Fibroblast of mammary gland (primary cell): ENCODE measurements at places on chromosomes 12 and 14.

DNA sequence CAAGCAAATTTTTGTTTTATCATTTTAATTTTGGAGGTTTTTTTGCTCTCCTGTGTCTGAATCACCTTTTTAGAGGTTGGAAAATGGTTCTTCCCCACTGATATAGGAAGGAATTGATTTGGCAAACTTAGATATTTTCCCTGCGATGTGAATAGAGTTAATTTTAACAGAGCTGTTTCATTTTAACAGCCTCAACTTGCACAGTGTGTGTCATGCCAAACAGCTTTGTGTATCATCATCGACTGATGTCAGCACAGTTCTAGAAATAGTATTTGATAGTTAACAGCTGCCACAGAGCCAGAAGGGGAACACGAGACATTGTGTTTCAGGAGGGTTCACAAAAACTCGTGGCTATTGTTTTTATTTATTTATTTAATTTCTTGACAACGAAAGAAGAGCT lies 243.1 kb upstream of the FOXN3 start:
- peak; percentile 86 for DNase-seq

GRCh38 chr14:55936691-55937090 lies 181.5 kb upstream of the PELI2 start:
- DNase-seq = no peak

GRCh38 chr14:61553730-61554641 lies 141.3 kb upstream of the HIF1A start:
- peak; percentile 100 for DNase-seq

GRCh38 chr12:63968673-63969072 lies 124.2 kb downstream of the SRGAP1 start:
- no peak for DNase-seq

DNA sequence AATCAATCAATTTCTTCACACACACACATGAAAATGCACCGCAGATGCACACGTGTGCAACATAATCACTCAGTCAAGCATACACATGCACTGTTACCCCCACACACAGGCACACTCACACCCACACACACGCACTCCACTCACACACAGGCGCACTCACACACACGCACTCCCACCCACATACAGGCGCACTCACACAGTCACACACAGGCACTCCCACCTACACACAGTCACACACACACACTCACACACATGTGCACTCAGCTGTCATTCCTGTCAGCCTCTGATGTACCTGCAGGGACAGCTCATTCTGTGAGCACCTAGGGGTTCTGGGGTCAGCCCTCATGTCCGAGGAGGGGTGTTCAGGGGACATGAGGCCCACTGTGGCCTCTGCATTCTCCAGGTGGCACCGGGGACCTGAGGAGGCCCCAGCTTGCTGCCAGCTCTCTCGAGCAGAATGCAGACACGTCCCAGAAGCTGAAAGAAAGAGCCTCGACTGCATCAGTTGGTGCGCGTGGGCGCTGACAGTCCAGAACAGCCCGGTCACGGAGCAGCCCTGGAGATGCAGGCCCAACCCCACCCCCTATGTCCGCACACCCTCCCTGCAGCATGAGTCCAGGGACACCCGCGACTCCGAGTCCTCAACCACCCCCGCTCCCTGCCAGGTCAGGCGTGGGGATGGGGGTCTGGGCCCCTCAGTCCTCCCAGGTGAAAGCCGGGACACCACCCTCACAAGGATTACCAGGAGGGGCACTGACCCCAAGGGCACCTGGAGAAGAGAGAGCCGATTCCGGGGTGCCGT lies 69.3 kb downstream of the NOC4L start:
- no peak for DNase-seq

GRCh38 chr14:76320486-76320885 lies 55.5 kb upstream of the ESRRB start:
- DNase-seq = no peak
